ENCODE measurements at places on chromosomes 7 and 10. TPM values are rescaled to one million over a fixed set of nuclear protein-coding genes. Genes with fewer than 3 reads are reported as not detected.

DNA sequence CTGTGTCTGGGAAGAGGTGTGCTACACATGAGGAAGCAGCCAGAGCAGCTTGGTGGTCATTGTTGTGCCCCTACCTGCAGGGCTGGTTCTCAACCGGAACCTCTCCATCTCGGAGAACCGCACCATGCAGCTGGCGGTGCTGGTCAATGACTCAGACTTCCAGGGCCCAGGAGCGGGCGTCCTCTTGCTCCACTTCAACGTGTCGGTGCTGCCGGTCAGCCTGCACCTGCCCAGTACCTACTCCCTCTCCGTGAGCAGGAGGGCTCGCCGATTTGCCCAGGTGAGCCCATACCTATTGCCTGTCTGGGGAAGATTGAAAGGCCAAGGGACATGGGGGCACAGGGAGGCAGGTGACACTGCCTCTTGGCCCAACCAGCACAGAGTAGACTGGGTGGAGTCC, 29.3 kb upstream of the CSGALNACT2 start:
- no peaks in the 10 kb centered on the region for H3K27me3 ChIP-seq
- H3K4me3 ChIP-seq: no peak overlapping the region
- H3K27ac ChIP-seq: no peak overlapping the region
- H3K36me3 ChIP-seq: peaks cover under 1% of the 10 kb centered on the region

DNA sequence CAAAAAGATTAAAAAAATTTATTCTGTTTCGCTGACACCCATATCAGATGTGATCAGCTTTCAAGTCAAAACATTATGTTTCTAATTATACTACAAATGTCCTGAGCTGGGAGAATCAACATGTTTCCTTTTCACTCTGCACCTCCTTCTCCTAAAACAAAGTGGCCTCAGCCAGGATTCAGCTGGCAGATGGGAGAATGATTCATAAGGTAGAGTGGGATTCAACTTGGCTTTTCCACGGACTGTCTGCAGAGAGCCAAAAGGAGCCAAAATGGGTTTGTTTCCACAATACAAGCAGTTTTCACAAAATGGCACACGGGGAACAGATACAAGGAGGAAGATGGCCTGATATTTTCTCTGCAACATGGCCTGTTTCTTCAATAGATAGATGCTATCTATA, 376.5 kb upstream of the PRKCQ start:
- no peak for DNase-seq
- no peaks in the 10 kb centered on the region for H3K27me3 ChIP-seq
- H3K27ac ChIP-seq: no peak overlapping the region
- H3K36me3 ChIP-seq: no peaks in the 10 kb centered on the region
- H3K4me1 ChIP-seq: no peaks in the 10 kb centered on the region
- no peak overlapping the region for H3K4me3 ChIP-seq

DNA sequence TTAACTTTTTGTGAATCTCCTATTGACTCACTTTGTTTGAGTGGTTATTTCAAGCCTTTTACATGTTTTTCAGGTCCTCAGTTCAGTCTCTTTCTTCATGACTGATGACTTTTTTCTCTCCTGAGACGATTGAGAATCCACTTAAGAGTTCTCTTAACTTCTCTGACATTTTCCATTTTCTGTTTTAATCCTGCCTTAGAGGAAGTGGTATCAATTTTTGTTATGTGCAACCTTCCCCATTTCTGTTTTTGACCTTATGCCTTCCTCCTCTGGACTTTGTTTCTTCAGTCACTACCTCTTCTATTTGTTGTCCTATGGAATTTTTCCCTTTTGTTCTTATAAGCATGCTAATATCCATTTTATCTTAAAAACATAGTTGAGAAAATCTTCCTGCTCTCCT, 2.4 kb downstream of the PSMC2 start:
- DNase-seq: no peak
- no peak overlapping the region for H3K27ac ChIP-seq
- no peaks in the 10 kb centered on the region for H3K27me3 ChIP-seq
- peaks cover 10% of the 10 kb centered on the region for H3K36me3 ChIP-seq

Gene FAM170B
- total RNA-seq: not detected

Gene ASAH2
- 5.9 TPM for total RNA-seq

Gene ACTL6B
- 0.33 TPM for total RNA-seq

All from H9 (cell line).